Breast epithelium (tissue), 4 donors: ENCODE measurements at places on chromosomes 11 and 22.

DNA sequence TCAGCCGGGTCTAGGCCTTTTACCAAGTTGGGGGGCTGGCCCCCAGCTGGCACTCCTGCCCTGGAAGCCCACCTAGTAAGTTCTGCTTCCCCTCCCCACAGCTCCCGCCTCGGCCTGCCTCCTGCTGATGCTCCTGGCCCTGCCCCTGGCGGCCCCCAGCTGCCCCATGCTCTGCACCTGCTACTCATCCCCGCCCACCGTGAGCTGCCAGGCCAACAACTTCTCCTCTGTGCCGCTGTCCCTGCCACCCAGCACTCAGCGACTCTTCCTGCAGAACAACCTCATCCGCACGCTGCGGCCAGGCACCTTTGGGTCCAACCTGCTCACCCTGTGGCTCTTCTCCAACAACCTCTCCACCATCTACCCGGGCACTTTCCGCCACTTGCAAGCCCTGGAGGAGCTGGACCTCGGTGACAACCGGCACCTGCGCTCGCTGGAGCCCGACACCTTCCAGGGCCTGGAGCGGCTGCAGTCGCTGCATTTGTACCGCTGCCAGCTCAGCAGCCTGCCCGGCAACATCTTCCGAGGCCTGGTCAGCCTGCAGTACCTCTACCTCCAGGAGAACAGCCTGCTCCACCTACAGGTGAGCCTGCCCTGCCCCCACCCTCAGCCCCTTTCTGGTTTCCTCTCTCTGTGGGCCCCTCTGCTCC is 7.3 kb downstream of the RTN4RL2 start:
- no peak for DNase-seq

DNA sequence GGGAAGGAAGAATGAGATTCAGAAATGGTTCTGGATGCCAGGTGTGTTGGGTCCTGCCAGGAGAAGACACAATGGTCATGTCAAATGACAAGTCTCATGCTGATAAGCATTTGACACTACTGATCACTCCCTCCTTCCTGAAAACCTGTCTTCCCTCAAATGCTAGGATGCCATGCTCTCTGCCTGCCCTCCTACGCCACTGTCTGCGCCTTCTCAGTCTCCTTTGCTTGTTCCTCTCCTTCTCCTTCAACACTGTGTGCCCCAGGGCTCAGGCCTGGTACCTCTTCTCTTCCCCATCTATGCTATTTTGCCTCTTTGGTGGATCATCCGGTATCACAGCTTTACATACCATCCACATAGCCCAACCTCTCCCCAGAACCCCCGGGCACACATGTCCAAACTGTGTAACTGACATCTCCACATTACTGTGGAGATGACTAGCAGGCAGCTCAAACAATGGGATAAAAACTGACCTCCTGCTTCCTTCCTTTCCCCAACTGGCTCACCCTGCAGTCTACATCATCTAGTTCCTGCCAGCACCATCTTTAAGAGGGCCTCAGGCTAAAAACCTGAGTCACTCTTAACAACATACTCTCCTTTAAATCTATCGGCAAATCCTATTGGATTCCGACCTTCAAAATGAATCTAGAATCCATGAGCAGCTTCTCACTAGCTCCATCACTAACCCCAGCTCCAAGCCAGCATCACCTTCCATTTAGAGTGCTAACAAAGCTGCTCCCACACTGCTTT is 8.2 kb downstream of the AP1B1 start:
- DNase-seq = peak; percentile 3

GRCh38 chr11:12746593-12747097 is 72.4 kb downstream of the TEAD1 start:
- peak; percentile 55 for DNase-seq

DNA sequence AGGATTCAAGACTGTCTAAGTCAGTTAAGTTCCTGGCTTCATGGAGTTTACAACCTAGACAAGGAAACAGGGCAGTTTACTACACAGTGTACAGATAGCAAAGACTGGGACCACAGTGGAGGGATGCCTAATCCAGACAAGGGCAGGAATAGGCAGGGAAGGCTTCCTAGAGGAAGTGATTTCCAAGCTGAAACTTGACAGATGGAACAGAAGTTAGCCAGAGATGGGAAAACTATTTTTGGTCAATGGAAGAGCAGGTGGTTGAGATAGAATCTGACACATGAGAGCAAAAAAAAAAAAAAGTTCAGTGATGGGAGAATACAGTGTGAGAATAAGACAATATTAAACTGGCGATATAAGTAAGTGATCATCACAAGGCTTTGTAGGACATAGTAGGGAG is 1.3 kb downstream of the COA4 start:
- DNase-seq = no peak

DNA sequence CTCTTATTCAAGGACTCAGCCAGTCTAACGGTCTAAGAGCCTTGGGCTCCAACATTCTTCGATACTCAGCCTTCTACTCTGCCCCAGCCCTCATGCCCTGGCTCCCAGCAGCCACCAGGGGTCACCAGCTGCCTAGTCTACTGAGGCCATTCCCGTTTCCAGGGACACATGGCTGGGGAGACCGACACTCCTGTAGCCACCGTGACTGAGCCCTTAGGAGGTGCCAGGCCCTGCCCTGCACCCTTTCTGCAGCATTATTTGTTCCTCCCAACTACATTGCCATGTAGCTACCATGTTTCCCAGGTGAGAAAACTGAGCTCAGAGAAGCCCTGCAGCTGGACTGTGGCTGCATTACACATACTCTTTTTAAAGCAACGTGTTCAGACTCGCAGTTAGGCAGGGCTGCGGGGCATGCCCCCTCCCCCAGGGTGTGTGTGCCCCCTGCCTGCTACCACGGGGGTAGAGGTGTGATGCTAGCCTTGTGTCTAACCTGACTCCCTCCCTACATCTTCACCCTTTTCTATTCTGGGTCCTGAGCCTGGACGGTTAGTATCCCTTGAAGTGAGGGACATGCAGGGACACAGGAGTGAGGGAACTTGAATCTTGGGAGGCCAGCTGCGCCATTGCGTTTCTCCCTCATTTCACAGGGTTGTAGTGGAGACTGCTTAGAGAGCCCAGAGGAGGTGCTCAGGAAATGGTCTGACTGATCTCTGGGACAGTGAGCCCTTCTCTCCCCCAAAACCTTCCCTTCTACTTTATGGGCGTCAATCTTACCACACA is 17.5 kb downstream of the ATG16L2 start:
- DNase-seq = peak; percentile 85

DNA sequence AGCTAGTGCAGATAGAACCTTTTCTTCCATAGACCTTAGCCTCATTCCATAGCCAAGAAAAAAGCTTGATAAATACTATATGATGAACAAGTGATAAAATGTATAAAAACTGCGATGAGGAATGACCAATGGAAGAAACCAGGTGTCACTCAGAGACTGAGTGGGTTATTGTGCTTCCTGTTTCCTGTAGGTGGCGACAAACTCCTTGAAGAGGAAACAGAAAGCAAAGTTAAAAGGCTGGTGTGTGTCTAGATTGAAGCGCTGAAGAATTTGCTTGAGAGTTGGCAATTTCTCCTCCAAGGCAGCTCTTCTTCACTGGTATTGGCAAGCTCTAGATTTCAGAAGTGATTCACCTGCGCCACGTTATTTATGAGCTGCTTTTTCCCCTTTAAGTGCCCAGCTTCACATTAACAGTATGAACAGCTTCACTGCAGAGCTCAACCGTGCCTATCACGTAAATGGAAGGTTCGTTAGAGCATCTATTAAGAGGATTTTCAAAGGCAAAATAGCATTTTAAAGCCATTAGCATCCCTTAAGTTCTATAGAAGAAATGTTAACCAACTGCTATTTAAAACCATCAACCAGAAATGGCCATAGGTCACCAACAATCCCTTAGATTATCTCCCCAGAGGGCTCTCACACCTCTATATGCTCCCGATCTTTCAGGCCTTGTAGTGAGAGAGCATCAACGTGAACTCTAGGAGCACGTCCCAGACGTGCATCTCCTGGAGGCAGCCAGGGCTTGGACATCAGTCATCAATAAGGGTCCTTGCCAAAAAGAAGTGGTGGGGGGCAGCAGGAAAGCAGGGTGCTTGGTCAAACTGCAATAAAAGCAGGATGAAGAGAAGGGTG is 179.4 kb downstream of the CADM1 start:
- no peak for DNase-seq

DNA sequence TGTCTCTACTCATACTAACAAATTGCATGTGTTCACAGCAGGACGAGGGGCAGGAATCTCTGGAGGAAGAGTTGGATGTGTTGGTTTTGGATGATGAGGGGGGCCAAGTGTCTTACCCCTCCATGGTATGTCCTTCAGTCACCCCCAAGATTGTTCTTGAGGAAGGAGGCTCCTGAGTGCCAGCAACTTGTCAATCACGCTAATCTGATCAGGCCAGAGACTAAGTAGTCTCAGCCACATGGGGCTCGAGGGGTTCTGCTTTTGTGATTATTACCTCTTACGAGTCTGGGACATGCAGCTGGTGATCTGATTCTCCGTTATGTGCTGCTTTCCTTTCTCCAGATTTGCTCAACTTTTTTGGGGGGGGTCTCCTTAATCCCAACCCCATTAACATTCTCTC is 54.3 kb downstream of the CTNND1 start:
- no peak for DNase-seq

DNA sequence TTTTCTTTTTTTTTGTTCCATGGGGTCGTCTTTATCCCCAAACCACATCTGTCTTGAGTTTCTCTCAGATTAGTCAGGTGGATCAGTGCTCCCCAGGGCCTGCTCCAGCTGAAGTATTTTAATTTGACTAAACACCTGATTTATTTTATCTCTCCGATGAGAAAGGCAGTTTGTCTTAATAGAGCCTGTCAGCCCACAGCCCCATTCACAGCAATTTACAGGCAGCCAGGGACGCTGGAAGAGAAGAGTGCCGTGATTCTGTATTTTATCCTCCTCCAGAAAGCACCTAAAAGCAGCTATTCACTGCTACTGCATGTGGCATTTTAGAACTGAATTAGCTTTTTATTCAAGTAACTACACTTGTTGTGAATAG is 164.5 kb downstream of the SOX6 start:
- no peak for DNase-seq
